ENCODE measurements at places on chromosomes 7 and 10.
A peak's percentile ranks its signal among the peaks of the same experiment; 100 is the strongest.

- no peak for DNase-seq
Observed at GRCh38 chr7:99270702-99271101, 1.9 kb upstream of the MYH16 start.

- DNase-seq = peak; percentile 60
Observed at GRCh38 chr10:101778781-101779543, 3.0 kb upstream of the FGF8 start.

- no peak for DNase-seq
Observed at GRCh38 chr10:66038623-66039022, 887.2 kb upstream of the LRRTM3 start.

GRCh38 chr10:27542812-27543211 lies 38.7 kb downstream of the RAB18 start:
- peak; percentile 66 for DNase-seq

DNA sequence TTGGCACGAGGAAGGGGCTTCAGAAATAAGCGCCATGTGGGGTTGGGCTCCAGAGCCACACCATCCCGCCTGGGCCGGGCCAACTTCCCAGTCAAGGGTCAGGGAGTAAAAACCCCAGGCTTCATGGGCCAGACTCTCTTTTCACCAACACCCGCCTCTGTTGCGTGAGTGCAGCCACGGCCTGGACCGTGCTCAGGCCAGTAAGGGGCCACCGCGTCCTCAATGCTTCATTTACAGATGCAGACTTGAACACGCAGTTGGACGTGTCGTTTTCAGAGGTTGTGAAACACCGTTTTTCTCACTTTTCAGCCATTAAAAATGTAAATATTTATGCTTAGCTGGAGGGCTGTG lies 161.0 kb downstream of the WDR37 start:
- no peak for DNase-seq

DNA sequence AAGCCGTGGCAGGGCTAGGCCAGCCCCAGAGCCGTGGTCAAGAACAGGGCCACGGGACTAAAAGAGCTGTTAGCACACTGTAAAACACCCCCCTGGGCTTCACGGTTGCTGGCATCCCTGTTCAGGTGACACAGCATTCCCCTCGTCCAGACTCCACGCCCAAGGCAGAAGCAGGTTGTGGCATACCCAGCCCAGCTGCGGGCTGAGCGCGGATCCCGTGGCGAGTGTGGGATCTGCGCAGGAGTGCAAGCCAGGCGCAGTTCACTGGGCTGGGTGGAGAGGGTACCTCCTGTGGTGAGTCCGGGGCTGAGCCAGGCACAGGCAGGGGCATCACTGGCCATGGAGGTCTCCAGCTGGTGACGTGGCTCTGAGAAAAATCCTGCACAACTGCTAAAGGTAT lies 199.1 kb downstream of the FZD1 start:
- DNase-seq = no peak

DNA sequence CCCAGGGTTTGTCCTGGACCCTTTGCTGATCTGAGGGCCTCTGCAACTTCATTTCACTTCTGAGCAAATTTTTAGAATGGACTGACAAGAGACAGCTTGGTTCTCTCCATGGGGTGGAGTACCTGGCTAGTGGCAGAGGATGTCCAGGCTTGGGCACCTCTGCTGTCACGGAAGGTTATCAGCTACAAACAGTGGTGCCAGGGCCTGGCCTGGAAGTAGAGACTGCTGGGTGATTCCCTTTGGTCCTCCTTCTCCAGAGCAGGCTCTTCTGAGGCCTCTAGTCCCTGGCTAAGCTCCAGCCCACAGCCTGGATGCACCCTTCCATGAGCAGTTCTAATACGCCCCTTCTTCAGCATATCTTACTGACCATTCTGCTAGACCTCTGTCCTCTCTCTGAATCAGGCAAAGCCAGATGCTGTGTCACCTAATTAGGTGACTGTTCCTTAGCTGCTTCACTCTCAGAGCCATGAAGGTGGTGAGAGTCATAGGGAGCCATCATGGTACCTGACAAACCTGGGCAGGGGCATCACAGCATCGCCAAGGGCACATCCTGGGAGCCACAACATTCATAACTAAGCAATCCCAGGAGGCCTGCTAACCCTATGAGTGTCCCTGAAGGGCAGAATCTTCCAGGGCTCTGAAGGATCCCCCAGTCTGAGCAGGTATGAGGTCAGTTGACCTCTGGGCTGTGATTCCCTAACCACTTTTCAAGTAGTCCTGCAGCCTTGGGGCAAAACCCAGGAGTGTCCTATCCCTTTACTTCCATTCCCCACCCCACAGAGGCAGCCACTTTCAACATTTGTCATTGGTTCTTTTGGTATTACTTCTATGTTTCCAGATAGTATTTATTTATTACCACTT lies 4.0 kb downstream of the ARHGAP22 start:
- no peak for DNase-seq

DNA sequence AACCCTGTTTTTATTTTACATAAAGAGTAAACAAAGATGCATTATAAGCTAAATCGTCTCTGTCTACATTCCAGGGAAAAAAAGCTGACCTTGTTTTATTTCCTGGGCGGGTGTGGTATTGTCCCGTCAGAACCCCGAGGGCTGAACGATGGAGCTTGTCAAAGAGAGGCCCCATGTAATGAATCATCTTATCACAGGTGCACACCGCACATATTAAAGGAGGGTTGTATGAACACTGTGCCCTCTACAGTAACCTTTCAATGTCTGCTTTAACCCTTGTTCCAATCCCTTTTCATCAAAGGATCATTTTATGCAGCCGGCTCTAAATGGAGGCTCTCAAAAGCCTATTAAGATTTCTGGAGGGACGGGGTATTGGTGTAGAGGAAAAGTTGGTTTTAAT lies 158.5 kb upstream of the YAE1 start:
- DNase-seq = no peak

- DNase-seq = no peak
Observed at GRCh38 chr10:79947083-79947415, 1.9 kb downstream of the SFTPD start.

Data from iris pigment epithelial cell (primary cell).